ENCODE measurements at places on chromosomes 13 and 19. TPM values are rescaled to one million over a fixed set of nuclear protein-coding genes. Genes with fewer than 3 reads are reported as not detected.

The ZSCAN4 gene
- total RNA-seq: not detected

The KLK3 gene
- not detected for total RNA-seq

The EXOC3L2 gene
- not detected for total RNA-seq

The INAFM1 gene
- 5.7 TPM for total RNA-seq

The PRX gene
- total RNA-seq: 1.2 TPM

The CDC34 gene
- 33.2 TPM for total RNA-seq

The GNG7 gene
- 0.60 TPM for total RNA-seq

The ARHGAP35 gene
- 24.0 TPM for total RNA-seq

The CLEC4G gene
- not detected for total RNA-seq

The EHD2 gene
- 19.9 TPM for total RNA-seq

The ZNF549 gene
- 5.5 TPM for total RNA-seq

The TLE2 gene
- 3.5 TPM for total RNA-seq

The FCAR gene
- total RNA-seq: not detected

The LGALS14 gene
- total RNA-seq: not detected

The IRGC gene
- not detected for total RNA-seq

The CYP4F12 gene
- 6.3 TPM for total RNA-seq

The RDH13 gene
- total RNA-seq: 18.1 TPM

The KISS1R gene
- total RNA-seq: not detected

The KIR3DL1 gene
- not detected for total RNA-seq

The PDE4A gene
- total RNA-seq: 1.0 TPM

The CEACAM8 gene
- not detected for total RNA-seq

The LGALS4 gene
- 0.54 TPM for total RNA-seq
